ENCODE measurements at places on chromosomes 11 and 22.

DNA sequence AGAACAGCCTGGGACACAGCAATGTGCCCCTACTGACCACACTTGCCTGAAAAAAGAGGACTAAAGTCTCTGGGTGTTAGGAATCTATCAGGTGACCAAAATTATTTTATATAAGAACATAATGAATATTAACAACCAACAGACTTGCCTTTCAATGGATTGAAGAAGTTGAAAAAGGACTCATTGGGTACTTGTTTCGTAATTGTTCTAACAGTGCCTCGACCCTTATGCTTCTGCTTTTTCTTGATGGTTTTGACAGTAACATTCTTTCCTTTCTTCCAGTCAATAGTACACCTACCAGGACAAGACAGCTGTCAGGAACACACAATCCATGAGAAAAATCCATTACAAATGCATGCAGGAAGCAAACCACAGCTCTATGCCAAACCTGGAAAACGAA is 29.0 kb upstream of the PHLDA2 start:
- DNase-seq: no peak

DNA sequence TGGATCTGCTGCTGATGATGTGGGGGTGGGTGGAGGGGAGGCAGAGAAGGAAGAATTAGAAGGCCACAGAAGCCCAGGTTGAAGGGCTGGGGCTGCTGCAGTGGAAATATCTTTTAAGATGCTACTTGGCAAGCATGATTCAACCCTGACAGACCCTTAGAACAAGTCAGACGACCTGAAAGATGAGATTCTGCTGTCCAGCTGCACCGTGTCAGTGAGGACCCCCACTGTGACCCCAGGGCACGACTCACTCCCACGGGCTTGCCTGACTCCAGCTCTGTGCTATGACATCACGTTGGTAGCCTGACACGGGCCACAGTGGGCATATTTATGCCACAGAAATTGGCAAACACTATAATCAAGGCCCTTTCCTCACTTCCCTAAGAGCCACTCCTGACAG is 36.0 kb downstream of the LRFN4 start:
- DNase-seq: no peak

- no peak for DNase-seq
These were observed 8.7 kb downstream of the USH1C start for GRCh38 chr11:17535488-17535887.

DNA sequence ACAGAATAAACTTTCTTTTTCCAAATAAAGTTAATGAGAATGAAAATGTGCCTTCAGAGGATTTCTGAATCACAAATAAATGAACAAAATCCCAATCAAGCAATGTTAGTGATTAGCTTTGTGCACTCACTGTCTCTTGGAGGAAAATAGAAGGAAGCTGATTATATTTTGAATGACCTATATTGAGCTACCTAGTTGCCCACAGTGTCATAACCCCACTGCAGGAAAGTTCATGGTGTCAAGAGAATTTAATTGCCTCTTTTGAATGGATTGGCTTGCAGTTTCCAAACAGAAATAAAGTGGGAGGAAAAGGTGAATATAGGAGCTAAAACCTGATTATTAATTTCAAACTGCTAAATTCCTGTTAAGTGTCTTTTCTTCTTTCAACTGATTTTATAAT is 515.9 kb downstream of the JRKL start:
- no peak for DNase-seq

GRCh38 chr11:12298610-12299009 is 78.8 kb upstream of the PARVA start:
- DNase-seq: no peak

DNA sequence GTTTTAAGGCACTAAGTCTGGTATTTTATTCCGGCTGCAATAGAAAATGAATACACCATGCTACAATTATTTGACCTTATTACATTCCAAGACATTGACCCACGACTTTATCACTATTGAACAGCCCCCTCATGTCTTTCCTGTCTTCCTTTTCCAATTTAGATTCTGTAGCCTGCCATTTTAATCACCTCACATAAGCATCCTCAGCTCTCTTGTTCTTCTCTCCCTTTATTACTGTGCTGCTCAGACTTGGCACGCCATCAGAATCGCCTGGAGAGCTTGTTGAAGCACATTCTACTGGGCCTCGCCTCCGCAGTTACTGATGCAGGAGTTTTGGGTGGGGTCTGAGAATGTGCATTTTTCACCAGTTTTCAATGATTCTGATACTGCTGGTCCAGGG is 38.7 kb upstream of the SWAP70 start:
- no peak for DNase-seq

- DNase-seq: no peak
These were observed 98.2 kb downstream of the SLC1A2 start for GRCh38 chr11:35321111-35321510.

DNA sequence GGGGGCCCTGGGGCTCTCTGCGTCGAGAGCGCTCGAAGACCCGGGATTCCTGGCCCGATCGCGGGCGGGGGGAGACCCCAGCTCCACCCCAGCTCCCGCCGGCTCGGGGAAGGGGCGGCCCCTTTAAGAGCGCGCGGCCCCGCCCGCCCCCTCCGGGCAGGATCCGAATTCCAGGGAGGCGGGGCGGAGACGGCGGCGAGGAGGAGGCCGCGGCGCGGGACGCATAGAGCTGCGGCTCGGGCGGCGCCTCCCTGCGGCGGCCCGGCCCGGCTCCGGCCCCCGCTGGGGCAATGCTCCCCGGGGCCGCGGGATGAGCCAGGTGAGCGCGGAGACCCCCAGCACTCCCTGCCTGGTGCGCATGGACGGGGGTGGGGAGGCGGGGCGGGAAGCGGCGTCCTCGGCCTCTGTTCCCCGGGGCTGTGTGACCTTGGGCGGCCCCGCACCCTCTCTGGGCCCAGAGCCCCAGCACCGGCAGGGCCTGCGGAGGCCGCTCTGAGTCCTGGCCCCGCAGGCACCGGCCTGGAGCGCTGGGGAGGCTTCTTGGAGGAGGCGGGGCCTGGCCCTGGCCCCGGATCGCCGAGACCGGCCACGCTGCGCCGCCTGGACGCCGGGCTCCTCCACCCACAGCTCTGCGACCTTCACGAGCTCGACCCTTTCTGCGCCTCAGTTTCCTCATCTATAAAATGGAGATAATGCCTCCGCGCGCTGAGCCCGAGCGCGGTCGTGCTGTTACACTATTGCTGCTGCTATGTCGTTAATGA is 565 bp downstream of the GAS2L1 start:
- DNase-seq: peak; percentile 53

DNA sequence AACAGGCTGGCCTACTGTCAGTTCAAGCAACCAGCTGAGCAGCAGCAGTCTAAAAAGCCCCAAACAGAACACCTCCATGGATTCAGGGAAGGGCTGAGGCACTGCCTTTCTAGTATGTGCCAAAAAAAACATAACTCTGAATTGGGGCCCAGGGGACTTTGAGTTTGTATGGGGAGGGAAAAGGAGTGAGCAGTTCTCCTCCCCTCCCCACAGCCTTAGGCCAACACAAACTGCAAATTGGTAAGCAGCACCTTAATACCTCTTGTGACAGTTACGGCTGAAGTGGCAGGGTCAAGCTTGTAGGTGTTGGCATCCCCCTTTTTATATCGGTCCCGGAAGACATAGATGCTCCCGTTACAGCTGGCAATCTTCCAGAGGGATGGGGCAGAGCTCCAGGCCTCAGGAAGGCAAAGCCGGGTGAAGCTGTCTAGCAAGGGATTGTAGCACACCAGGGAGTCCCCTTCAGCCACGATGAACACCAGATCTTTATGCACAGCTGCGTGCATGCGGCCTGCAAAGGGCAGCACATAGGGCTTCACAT is 6.0 kb downstream of the KBTBD4 start:
- DNase-seq: no peak

DNA sequence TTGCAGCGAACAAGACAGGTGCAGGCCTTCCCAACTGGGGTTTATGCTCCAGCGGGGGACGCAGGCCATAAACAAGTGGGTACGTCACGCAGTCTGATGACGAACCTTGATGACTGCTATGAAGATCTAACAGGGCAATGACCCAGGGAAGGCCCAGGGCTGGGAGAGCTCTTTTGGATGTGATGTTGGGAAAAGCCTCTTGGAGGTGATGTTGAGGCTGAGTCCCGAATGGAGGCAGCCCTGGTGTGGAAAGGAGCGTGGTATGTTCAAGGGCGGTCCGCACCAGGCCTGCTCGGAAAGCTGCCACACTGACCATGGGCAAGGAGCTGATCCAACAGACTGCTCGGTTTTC is 5.8 kb downstream of the FADS2 start:
- no peak for DNase-seq

- no peak for DNase-seq
These were observed 18.4 kb downstream of the LINC01488 start for GRCh38 chr11:69499918-69500284.

DNA sequence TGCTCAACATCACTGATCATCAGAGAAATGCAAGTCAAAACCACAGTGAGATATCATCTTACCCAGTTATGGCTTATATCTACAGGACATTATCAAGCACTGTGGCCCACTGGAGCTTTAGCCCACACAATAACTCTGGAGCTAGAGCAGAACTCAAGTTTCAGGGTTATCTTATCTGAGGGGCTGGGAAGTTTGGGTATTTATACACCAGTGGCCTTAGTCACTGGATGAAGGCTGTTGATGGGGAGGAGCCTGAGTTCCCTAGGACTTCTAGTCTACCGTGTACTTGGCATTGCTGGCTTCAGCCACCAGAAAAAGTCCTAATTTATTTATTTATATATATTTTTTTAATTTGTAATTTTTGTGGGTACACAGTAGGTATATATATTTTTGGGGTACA is 19.3 kb downstream of the HSD17B12 start:
- no peak for DNase-seq

- no peak for DNase-seq
These were observed 102.7 kb downstream of the MRTFA start for GRCh38 chr22:40533712-40534378.

DNA sequence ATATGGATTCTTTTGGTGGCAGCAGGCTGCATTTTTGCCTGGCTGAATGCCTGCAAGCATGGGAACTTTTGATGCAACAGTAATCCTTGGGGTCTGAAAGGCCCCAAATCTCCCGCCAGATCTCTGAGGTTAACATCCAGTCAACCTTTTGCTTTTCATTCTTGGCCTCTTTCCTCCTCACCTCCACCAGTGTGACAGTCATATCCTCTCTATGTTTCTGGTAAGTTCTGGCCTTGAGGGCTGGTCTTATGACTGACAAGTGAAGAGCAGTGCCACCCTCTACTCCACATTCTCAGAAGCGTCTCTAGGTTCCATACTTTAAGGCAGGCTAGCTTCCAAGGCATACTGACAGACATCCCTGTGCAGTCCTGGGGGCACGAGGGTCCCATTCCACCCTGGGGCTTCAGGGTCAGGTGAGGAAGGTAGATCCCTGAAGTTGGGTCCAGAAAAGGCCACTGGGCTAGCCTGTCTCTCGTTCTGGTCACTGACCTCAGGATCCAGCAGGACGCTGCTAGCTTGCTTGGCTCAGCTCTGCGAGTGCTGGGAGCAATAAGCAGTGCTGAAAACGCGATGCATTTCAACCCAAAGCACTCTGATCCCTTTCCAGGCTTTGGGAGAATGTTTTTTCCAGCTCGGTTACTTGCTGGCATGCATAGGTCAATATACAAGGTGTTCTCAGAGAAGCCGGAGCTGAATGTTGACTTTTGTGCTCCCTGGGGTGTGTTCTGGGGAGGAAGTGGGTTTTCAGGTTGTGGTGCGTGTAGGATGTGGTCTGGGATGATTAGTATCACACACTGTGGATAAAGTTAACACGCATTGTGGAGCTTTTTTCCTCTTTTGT is 75.2 kb downstream of the PTPRJ start:
- no peak for DNase-seq

- no peak for DNase-seq
These were observed 789.4 kb upstream of the KIRREL3 start for GRCh38 chr11:127789927-127790326.

GRCh38 chr11:110473706-110474105 is 44.0 kb downstream of the FDX1 start:
- no peak for DNase-seq

DNA sequence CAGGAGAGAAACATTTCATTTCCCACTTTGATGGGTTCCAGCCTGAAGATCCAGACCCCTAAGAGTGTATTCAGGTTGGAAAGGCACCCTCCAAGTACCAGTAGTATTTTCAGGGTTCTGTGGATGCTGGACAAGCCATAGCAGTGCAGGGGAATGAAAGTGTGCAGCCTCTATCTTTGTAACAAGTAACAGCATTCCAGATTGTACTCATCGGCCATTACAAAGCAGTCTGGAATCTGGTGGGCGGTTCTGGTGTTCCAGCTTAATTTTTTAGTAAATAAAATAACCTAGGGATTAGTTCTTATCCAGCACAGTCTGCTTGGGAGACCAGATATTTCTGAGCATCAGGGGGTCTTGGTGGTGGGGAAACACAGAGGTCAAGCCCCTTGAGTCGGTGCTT is 22.6 kb downstream of the APLNR start:
- DNase-seq: no peak

- DNase-seq: no peak
These were observed 74.4 kb downstream of the ARHGAP32 start for GRCh38 chr11:129117595-129118350.

DNA sequence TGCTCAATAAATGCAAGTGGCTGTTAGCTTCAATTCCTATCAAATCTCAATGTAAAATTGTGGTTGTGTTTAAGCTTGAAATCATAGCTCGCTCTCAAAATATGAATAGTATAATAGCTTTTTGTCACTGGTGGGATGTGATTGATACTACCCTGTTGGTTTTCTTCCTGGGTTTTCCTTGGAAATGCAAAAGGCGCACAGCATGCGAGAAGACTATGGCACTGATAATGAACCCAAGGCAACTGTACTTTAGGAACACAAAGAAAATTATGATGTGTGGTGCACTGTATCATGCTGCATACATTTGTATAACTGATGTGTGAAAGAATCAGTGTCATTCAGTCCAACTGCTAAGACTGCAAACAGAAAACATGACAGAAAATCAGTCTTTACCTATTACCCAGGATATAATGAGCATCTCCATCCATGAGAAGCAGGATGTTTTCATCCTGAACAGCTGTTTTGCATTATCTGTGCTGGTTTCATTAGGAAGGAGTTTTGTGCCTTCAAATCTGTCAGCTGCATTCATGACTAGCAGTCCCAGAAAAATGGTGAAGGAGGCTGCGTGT is 101.2 kb downstream of the TRPC6 start:
- DNase-seq: no peak

DNA sequence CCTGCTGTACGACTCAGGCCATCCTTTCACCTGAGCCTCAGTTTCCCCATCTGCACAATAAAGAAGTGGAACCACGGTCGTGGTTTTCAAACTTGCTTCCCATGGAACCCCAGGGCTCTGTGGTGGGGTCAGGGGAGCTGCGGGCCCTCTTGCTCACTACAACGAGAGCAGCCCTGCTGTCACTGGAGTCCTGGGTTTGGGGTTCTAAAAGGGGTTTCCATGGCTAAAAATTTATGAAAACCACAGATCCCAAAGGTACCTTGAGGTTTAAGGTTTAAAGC is 45.4 kb upstream of the CARS1 start:
- no peak for DNase-seq

GRCh38 chr11:72441752-72442207 is 7.4 kb upstream of the CLPB start:
- DNase-seq: no peak

- DNase-seq: no peak
These were observed 12.9 kb downstream of the TCP11L1 start for GRCh38 chr11:33052231-33052630.
